A549 treated with AZD2906 at 1 μM for 4 hours (cell line): ENCODE measurements at places on chromosomes 5 and 9. TPM values are rescaled to one million over a fixed set of nuclear protein-coding genes. Genes with fewer than 3 reads are reported as not detected.

Gene NOP16
- 119 to 141 TPM (median 127 TPM) in 5 replicates for total RNA-seq

Gene TAF11L10
- not detected in 5 replicates for total RNA-seq

Gene CARD9
- total RNA-seq, result 0.45 to 2.1 TPM (median 1.1 TPM) in 5 replicates

Gene TAS2R1
- total RNA-seq, result not detected in 5 replicates

Gene CDC20B
- 0.03 to 0.10 TPM (median 0.07 TPM) in 5 replicates for total RNA-seq

Gene SPINK4
- not detected in 5 replicates for total RNA-seq

Gene CCDC180
- total RNA-seq, result 0.26 to 0.58 TPM (median 0.35 TPM) in 5 replicates

Gene AIF1L
- 1.8 to 2.0 TPM (median 2.0 TPM) in 5 replicates for total RNA-seq

Gene NSG2
- 0.15 TPM in 1 of 5 replicates, not detected in the others for total RNA-seq

Gene TEX48
- not detected in 5 replicates for total RNA-seq

Gene GRXCR2
- not detected in 5 replicates for total RNA-seq

Gene WDR31
- total RNA-seq, result 0.96 to 1.4 TPM (median 1.1 TPM) in 5 replicates

Gene PCDHGC3
- total RNA-seq, result 5.0 to 6.6 TPM (median 5.7 TPM) in 5 replicates

Gene FOXD4L3
- total RNA-seq, result 0.05 to 0.21 TPM (median 0.10 TPM) in 4 of 5 replicates, not detected in the other

Gene FIBCD1
- 14.3 to 27.2 TPM (median 25.1 TPM) in 5 replicates for total RNA-seq

Gene PURA
- 4.8 to 6.5 TPM (median 5.3 TPM) in 5 replicates for total RNA-seq

Gene NEUROG1
- total RNA-seq, result not detected in 5 replicates

Gene EQTN
- total RNA-seq, result 0.16 to 0.20 TPM in 2 of 5 replicates, not detected in the others

Gene UGT3A2
- not detected in 5 replicates for total RNA-seq

Gene ZBTB34
- 3.0 to 3.9 TPM (median 3.4 TPM) in 5 replicates for total RNA-seq

Gene PCDHAC2
- 3.2 to 5.7 TPM (median 3.6 TPM) in 5 replicates for total RNA-seq

Gene HTR4
- not detected in 5 replicates for total RNA-seq

Gene ITGA2
- 8.6 to 11.6 TPM (median 9.6 TPM) in 5 replicates for total RNA-seq

Gene TRIM14
- 11.6 to 15.0 TPM (median 12.8 TPM) in 5 replicates for total RNA-seq

Gene ORM2
- total RNA-seq, result not detected in 5 replicates

Gene COL27A1
- 7.5 to 10.7 TPM (median 8.2 TPM) in 5 replicates for total RNA-seq

Gene GPSM1
- total RNA-seq, result 9.6 to 16.0 TPM (median 14.4 TPM) in 5 replicates

Gene C7
- not detected in 5 replicates for total RNA-seq

Gene FAM221B
- total RNA-seq, result not detected in 5 replicates

Gene NR3C1
- total RNA-seq, result 22.1 to 30.9 TPM (median 24.7 TPM) in 5 replicates

Gene OCLN
- 8.6 to 13.3 TPM (median 9.0 TPM) in 5 replicates for total RNA-seq

Gene OLFML2A
- 24.5 to 37.8 TPM (median 31.4 TPM) in 5 replicates for total RNA-seq
